ENCODE measurements at places on chromosomes 16 and 17.

DNA sequence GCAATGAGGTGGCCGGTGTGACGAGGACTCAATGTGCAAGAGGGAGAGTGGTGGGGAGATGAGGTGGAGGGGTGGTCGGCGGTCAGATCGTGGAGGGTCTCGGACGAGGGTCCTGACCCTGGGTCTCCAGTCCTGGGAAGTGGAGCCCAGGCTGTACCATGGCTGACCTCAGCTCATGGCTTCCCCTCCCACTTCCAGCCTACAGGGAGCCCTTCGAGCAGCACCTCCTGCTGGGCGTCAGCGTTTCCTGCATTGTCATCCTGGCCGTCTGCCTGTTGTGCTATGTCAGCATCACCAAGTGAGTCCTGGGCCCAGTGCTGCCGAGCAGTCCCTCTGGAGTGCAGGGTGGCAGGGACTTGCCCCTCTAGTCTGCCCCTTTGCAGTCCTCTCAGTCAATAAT lies 41.8 kb downstream of the IL4R start:
- H3K36me3 ChIP-seq: peaks cover 77% of the 10 kb centered on the region
- no peaks in the 10 kb centered on the region for H3K4me1 ChIP-seq
- no peaks in the 10 kb centered on the region for H3K27me3 ChIP-seq
- no peak overlapping the region for H3K27ac ChIP-seq

GRCh38 chr17:11304568-11304967 lies 63.6 kb downstream of the SHISA6 start:
- no peak for DNase-seq
- H3K27me3 ChIP-seq: peaks cover 3% of the 10 kb centered on the region
- no peaks in the 10 kb centered on the region for H3K4me1 ChIP-seq
- H3K36me3 ChIP-seq: no peaks in the 10 kb centered on the region
- H3K27ac ChIP-seq: no peak overlapping the region

DNA sequence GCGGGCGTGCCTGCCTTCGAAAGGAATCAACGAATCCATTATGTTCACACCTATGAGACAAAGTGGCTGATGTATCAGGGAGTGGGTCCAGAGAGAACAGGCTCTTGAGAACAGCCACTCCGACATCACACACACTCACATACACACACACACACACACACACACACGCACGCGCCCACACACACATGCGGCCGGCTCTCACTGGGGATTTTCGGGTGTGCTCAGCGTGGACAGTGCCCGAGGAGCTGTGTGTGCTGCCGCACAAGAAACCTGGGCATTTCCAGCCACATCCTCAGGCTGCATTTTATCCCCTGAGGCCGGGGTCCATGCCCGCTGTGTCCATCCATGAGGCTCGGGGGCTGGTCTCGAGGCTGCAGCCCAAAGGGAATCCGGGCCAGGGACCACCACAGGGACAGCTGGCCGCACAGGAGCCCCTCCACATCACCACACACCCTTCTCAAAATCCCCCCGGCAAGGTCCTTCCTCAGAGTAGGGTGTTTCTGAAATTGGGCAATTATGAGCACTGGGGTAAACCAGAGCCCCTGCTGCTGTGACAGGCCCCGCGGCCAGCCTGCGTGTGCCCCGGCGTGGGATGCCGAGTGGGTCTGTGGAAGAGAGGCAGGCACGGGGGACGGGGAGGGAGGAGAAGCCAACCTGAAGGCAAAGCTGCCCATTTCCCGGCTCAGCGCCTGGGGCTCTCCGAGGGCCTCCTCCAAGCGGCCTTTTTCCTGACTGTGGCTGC lies 24.8 kb downstream of the MRM3 start:
- DNase-seq: no peak
- no peaks in the 10 kb centered on the region for H3K4me1 ChIP-seq
- no peak overlapping the region for H3K27ac ChIP-seq
- H3K27me3 ChIP-seq: no peaks in the 10 kb centered on the region
- H3K4me3 ChIP-seq: no peak overlapping the region

- H3K27ac ChIP-seq: no peak within 1 kb of the TSS
- H3K4me3 ChIP-seq: peak within 1 kb of the TSS; percentile 63
- H3K4me1 ChIP-seq: peaks cover 12% of the 10 kb centered on the region
- DNase-seq: no peak
- no peaks in the 10 kb centered on the region for H3K36me3 ChIP-seq
These were observed at the start of gene ATP2A1 for GRCh38 chr16:28878083-28878926. TSS of gene ATP2A1 (plus strand) at chr16:28878488. CDS start at chr16:28878672, 184 bp downstream.

- peaks cover 15% of the 10 kb centered on the region for H3K36me3 ChIP-seq
- no peaks in the 10 kb centered on the region for H3K27me3 ChIP-seq
- H3K4me1 ChIP-seq: no peaks in the 10 kb centered on the region
- no peak overlapping the region for H3K27ac ChIP-seq
- no peak for DNase-seq
These were observed 10.8 kb downstream of the CSNK2A2 start for GRCh38 chr16:58187092-58187491.

DNA sequence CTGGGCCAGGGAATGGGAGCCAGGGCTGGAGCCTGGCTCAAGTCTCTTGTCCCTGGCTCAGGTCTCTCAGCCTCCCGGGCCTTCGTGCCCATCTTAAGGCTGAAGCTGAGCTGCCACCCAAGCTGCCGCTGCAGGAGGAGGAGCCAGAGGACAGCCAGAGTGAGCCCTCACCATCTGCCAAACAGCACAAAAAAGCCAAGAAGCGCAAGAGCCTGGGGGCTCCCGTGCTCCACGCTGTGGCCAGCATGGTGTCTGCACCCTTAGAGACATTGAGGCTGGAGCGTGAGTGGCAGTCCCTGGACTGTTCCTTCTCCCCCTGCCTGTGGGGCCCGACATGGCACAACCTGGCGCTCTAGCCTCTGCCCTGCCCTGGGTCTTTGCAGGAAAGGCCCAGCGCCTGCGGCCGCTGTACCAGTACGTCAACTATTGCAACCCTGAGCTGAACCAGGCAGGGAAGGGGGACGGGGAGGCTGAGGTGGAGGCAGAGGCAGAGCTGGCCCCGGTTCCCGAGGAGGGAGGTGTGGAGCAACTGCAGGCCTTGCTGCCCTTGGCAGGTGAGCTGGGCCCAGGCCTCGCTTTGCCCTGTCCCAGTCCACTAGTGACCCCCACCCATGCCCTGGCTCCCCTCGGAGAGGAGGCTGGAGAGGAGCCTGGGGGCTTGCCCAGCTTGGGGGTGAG lies 1.3 kb downstream of the C16orf86 start:
- H3K4me3 ChIP-seq: no peak overlapping the region
- H3K36me3 ChIP-seq: no peaks in the 10 kb centered on the region
- H3K27me3 ChIP-seq: no peaks in the 10 kb centered on the region
- peak overlapping the region; percentile 92 for H3K27ac ChIP-seq

GRCh38 chr17:10646392-10646990 lies 10.6 kb downstream of the MYH3 start:
- no peak overlapping the region for H3K4me3 ChIP-seq
- peak; percentile 83 for DNase-seq
- H3K27ac ChIP-seq: no peak overlapping the region
- no peaks in the 10 kb centered on the region for H3K4me1 ChIP-seq
- peaks cover 5% of the 10 kb centered on the region for H3K36me3 ChIP-seq
- no peaks in the 10 kb centered on the region for H3K27me3 ChIP-seq

- DNase-seq: peak; percentile 53
- H3K36me3 ChIP-seq: no peaks in the 10 kb centered on the region
- H3K27me3 ChIP-seq: no peaks in the 10 kb centered on the region
- peaks cover 2% of the 10 kb centered on the region for H3K4me1 ChIP-seq
- H3K27ac ChIP-seq: no peak overlapping the region
These were observed 46.7 kb downstream of the C16orf82 start for GRCh38 chr16:27113341-27113841.

DNA sequence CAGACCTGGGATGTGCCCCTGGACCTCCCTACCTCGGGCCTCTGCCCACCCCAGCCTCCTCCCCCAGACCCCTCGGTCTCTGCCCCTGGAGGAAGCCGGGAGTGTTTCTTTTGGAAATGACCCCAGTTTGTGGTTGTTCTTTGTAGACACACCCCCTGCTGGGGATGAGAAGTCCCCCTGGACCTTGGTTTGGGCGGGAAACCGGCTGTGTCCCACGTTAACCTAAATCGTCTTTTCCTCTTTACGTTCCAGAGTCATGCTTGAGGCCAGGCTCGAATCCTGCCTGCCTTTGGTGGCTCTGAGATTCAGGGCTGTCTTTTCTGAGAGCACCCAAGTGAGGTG lies 116.6 kb downstream of the METRNL start:
- no peaks in the 10 kb centered on the region for H3K4me1 ChIP-seq
- no peak for DNase-seq
- no peaks in the 10 kb centered on the region for H3K27me3 ChIP-seq
- no peak overlapping the region for H3K27ac ChIP-seq

GRCh38 chr16:85327731-85328675 lies 215.7 kb upstream of the CIBAR2 start:
- H3K4me1 ChIP-seq: no peaks in the 10 kb centered on the region
- no peaks in the 10 kb centered on the region for H3K36me3 ChIP-seq
- no peak overlapping the region for H3K4me3 ChIP-seq
- no peak for DNase-seq

- no peak for DNase-seq
- H3K27ac ChIP-seq: peak overlapping the region; percentile 95
- H3K4me3 ChIP-seq: no peak overlapping the region
- no peaks in the 10 kb centered on the region for H3K27me3 ChIP-seq
- H3K4me1 ChIP-seq: peaks cover 31% of the 10 kb centered on the region
These were observed 2.9 kb upstream of the GSDMB start for GRCh38 chr17:39921323-39921722.

- peaks cover 8% of the 10 kb centered on the region for H3K4me1 ChIP-seq
- no peak overlapping the region for H3K4me3 ChIP-seq
- no peak for DNase-seq
- peak overlapping the region; percentile 27 for H3K27ac ChIP-seq
These were observed 146.6 kb downstream of the TRIM37 start for GRCh38 chr17:58960068-58960467.

DNA sequence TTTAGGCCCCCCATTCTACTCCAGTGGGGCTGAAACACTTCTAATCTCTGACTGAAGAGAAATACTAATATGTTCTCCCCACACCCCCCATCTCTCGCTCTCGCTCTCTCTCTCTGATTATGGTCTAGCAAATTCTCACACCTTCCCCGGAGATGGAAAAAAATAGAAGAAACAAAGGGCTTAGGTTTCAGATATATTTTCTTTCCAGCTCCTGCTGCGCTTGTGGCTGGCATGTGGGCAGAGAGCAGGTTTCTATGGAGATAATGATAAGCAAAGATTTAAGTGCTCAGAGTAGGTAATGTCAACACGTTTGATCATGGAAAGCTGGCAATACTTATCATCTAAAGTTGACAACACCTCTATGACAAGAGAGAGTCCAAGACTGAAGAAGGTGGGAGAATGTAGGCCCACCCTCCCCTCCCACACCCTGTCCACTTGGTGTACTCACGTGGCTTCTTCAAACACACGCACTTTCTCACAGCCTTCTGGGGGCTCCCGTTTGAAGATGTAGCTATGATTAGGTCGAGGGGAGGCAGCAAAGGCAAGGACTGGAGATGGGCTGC lies 8.0 kb upstream of the SLC35B1 start:
- peaks cover 51% of the 10 kb centered on the region for H3K36me3 ChIP-seq
- no peaks in the 10 kb centered on the region for H3K4me1 ChIP-seq
- no peak for DNase-seq
- no peak overlapping the region for H3K27ac ChIP-seq

DNA sequence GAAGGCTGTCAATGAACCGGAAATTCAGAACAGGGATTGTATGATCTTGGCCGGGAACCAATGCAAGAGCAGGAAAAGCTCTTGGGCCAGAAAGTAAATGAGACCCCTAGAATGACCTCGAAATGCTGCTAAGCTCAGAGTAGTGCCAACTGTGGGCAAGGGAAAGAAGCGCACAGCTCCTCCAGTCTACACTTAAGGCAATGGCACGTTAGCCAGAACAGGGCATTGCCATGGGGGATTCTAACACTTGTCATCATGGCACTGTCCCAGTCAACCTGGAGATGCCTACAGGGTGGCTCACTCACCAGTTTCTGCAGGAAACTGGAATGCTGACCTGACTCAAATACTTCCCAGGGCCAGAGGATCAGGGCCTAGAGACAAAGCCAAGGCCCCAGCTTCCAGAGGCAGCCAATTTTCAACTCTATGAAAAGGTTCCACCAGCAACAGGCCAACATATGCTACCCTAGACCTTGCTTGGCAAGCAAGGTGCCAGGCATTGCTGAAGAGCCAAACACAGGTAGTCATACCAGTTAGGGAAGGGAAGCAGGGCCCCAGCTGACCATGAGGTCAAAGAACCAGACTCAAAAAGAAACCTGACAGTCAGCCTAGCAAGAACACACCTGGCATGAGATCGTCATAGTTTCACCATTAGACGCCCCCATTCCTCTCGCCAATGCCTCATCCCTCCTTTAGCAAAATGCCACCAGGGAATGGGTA lies 34.9 kb downstream of the ARHGAP17 start:
- peaks cover 5% of the 10 kb centered on the region for H3K36me3 ChIP-seq
- peaks cover 15% of the 10 kb centered on the region for H3K4me1 ChIP-seq
- no peak for DNase-seq

DNA sequence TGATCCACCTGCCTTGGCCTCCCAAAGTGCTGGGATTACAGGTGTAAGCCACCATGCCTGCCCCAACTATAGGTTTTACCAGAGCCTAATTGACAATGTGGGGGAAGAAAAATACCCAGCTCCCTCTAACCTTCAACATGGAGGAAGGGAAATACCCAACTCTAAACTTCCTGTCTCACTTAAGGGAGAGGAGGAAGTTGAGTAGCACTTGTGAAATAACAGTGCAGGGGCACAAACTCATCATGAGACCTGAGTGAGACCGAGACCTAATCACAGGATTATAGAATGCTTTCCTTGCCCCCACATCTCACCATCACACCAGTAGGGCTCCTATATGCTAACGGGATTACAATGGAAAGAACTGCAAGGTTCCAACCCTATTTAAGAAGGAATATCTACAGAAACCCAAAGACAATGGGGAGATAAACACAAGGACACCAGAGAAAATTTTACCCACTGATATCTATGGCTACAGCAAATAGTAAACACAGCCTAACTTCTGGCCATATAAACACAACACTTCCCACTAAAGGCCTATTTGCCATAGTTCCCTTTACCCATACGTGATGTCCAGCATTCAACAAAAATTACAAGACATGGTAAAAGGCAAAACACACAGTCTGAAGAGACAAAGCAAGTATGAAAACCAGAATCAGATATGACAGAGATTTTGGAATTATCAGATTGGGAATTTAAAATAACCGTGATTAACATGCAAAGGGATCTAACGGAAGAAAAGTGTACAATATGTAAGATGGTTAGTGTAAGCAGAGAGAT lies 26.9 kb downstream of the OR3A1 start:
- no peak overlapping the region for H3K27ac ChIP-seq
- H3K27me3 ChIP-seq: no peaks in the 10 kb centered on the region
- H3K36me3 ChIP-seq: no peaks in the 10 kb centered on the region
- H3K4me3 ChIP-seq: no peak overlapping the region

DNA sequence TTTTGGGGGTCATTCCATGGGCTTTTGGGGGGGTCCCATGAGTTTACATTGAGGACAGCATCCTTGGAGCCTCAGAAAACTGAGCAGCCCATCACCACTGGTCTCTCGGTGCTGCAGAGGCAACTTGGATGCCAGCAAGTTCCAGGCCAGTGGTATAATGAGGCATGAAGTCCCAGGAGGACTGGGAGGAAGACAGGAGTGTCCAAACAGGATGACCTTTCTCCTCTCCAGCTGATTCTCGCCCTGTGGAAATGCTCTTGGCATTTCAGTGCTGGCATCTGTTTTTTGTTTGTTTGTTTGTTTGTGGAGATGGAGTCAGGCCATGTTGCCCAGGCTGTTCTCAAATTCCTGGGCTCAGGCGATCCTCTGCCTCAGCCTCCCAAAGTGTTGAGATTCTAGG lies 347.6 kb downstream of the SNX29 start:
- no peaks in the 10 kb centered on the region for H3K27me3 ChIP-seq
- DNase-seq: no peak
- peaks cover 13% of the 10 kb centered on the region for H3K4me1 ChIP-seq
- no peaks in the 10 kb centered on the region for H3K36me3 ChIP-seq
- H3K4me3 ChIP-seq: no peak overlapping the region

- no peaks in the 10 kb centered on the region for H3K36me3 ChIP-seq
- H3K4me1 ChIP-seq: no peaks in the 10 kb centered on the region
- H3K4me3 ChIP-seq: no peak overlapping the region
- DNase-seq: no peak
- H3K27me3 ChIP-seq: no peaks in the 10 kb centered on the region
These were observed 391.4 kb downstream of the UTP18 start for GRCh38 chr17:51651513-51652298.
